Activated CD4-positive, alpha-beta T cell treated with anti-CD3 and anti-CD28 coated beads for 4 hours (primary cell): ENCODE measurements at places on chromosomes 5 and 9.
A peak's percentile ranks its signal among the peaks of the same experiment; 100 is the strongest.

DNA sequence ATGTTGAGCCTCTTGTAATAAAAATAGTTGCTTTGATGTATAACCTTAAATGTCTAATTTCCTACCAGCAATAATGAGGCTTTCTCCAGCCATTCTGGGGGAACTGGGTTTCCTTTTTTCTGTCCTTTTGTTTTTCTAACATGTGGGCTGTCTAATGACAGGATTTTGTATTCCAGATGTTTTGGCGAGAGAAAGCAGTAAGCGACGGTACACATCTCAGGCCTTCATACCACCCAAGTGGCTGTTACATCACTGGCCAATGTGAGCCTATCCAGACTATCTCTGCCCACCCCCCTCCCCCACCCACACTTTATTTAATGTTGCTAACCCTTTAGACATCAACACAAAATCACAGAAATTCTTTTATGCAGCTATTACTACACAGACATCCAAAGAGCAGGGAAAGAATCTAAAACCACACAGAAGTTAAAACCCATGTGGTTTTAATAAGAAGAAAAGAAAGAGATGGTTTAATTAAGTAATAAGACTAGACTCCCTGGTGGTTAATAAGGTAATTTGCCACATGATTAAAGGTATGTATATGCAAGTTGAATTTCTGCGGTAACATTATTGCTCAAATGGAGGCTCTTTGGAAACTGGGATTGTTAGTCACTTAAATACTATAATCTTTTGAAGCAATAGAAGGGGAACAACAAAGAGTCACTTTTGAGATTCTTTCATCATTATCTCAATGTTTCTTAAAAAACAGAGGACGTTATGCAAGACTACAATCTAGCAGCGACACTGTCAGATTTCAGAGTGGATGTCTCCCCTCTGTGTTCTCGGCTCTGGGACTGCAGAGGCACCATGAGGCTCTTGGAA lies 365.1 kb downstream of the ENC1 start:
- no peak for DNase-seq

- no peak for DNase-seq
Measured at GRCh38 chr5:110909950-110910349, 161.6 kb upstream of the TSLP start.

GRCh38 chr5:11432116-11432515 lies 472.1 kb downstream of the CTNND2 start:
- no peak for DNase-seq

GRCh38 chr9:10265153-10265631 lies 347.6 kb downstream of the PTPRD start:
- DNase-seq = no peak

DNA sequence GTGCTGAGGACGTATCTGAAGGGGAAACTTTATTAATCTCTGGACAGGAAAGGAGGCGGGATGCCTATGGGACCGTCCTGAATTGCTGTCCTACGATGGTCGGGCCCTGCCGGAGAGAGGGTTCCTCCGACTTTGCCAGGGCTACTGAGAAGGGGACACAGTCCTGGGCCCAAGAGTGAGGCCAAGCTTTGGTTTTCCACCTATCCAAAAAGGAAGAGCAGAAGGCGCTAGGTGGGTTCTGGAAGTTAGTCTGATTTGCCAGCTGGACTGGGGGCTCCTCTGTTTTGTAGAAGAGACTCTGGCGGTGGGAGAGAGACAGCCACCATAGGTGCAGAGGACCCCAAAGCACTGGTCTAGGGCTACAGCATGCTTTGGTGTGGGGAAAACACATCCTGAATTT lies 243.8 kb upstream of the IRX4 start:
- no peak for DNase-seq

DNA sequence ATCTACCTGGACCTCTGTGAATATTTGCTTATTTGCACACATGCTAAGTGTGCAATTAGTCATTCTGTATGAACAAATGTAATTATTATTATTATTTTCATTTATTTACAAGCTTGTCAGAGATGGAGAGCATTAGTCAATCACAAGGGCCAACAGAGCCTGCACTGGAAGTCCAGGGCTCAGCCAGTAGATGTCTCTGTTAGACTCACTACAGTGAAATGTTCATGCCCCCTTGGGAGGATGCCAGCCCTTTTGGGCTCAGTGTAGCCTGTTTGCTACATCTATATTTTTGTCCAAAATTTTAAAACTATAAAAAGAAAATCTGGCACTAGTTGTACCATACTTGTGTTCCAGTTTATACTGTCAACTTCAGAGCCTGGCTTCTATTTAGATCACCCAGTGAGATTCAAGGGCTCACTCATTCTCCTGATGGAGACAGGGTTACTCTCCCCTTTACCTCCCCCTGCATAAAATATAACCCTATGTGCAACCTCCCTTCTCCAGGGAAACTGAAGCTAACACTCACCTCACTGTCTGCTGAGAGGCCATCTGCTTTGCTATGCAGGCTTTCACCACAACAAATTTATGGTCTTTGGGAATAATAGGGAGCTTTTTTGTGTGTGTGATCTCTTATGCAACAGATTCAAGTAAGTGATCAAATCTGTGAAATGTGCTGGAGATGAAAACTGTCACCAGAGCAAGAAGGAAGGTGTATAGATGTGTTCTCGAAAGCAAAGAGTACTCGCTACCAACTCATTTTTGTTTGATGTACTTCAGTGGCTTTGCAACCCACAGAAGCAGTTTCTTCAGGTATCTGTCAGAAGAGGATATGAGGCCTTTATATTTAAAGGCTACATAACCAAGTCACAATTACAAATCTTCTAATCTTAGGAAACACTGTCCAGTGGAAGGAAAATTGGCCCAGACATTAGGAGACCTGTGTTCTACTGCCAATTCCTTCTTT lies 99.9 kb upstream of the TLE4 start:
- peak; percentile 14 for DNase-seq

- no peak for DNase-seq
Measured at GRCh38 chr5:107615299-107615817, 55.4 kb downstream of the EFNA5 start.

GRCh38 chr9:3508521-3509291 lies 17.1 kb downstream of the RFX3 start:
- DNase-seq = no peak

GRCh38 chr9:106637486-106637885 lies 225.5 kb upstream of the ZNF462 start:
- DNase-seq = no peak

DNA sequence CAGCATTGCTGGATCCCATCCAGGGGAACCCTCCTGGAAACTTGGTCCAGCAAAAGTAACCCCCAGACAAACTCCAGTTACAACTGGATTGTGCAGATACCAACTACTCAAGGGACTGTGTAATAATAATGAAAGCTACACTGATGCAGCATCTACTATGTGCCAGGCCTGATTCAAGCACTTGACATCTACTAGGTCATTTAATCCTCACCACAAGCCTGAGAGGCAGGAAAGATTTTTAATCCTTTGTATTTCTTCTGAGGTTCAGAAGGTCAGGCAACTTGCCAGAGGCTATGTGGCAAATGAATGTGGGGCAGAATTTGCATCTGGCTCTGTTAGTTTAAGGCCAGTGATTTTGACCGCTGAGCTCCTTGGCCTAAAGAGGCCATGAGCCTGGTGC lies 29.5 kb upstream of the FOXI1 start:
- no peak for DNase-seq

DNA sequence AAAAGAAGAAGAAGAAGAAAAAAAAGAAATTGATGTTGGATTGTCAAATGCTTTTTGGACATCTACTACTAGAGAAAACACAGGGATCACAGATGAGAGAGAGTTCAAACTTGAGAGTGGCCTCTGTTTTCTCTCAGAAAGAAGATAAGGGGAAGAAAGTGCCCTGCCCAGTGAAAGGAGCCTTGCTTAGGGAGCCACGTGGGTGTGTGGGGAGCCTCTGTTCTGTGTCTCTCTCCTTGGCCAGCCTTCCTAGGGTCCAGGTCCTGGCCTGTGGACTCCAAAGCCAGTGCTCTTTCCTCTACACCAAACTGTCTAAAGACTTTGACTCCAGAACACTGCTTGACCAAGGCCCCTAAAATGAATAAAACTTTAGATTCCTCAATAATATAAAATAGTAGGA lies 22.0 kb upstream of the COL15A1 start:
- no peak for DNase-seq

DNA sequence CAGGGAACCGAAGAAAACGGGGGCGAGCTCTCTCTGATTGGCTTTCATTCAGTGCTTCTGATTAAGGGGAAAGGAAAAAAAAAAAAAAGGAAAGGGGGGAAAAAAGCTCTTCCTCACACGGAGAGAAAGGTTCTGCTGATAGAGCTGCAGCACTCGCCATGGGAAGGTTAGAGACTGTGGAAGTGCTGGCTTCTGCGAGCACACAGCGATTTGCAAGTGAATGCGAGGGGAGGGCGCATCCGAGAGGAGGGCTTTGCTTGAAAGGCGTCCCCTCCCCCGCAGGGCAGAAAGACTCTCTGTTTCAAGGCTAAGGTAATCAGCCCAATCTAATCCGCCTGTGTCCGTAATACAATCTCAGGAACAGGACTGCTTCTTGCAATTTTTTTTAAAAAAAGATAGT lies at the start of gene CDH10:
Gene CDH10 (minus strand): TSS at position 218 of the 400 bp plus-strand sequence. CDS start 51,488 bp downstream, outside the sequence.
- DNase-seq = no peak

DNA sequence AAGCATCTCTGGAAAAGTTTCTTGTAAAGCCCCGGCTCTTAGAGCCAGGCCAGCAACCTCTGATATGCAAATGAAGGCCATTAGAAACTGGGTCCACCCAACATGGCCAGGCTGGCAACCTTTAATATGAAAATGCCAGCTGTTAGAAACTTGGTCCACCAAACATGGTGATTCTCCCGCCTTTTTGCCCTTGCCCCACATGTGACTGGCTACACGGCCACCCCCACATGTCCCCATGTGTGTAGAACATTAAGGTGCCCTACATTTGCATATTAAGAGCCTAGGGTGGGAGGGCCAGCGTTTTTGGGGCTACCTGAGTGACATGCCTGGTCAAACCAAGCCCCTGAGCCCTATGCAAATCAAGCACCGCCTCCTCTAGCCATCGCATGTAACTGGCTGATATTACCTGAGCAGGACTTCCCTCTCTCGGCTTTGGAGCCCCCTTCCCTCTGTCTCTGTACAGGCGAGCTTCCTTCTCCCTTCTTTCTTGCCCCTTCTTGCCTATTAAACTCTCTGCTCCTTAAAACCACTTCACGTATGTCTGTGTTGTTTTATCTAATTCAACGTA lies 39.0 kb downstream of the S100Z start:
- DNase-seq = no peak

GRCh38 chr9:127714951-127715469 lies 453 bp downstream of the PTRH1 start:
- DNase-seq = no peak

DNA sequence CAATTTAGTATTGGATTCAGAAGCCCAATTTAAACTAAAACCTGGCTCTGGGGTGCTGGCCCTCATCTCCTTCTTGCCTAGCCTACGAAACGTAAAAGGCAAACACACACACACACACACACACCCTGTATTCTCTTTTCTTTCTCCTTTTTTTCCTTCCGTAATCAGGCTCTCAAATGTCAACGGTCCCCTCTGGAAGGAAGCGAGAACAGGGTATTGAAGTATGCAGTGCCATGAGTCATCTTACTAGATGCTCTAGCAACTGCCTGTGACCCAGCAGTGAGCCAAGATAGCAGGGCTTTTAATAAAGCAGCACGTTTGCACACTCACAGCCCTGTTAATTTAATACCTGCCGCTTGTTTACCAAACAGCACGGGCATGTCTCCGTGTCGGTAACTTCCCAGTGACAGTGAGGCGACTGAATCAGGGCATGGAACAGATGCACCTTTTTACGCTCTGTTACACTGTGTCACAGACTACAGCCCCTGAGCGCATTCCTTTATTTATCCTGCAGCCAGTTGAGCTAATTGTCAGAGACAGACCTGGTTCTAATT lies 243.8 kb downstream of the BNC2 start:
- DNase-seq = no peak

DNA sequence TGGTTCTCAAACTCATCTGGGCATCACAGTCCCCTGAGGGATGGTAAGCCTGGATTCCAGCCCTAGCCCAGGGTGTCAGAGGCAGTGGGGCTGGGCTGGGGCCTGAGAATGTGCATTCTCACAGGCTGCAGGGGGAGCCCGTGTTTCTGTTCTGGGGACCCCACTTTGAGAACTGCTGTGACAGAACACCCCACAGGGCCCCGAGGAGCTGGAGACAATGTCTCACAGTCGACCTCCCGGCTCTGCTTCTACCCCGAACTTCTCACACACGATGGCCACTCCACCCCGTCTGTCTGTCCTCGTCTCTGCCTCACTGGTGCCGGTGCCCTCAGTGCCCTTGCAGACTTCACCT lies 130.0 kb downstream of the CACNA1B start:
- DNase-seq = no peak

GRCh38 chr5:92468295-92468694 lies 1085.2 kb upstream of the ARRDC3 start:
- no peak for DNase-seq

- no peak for DNase-seq
Measured at GRCh38 chr5:149210968-149211490, 60.6 kb upstream of the AFAP1L1 start.

DNA sequence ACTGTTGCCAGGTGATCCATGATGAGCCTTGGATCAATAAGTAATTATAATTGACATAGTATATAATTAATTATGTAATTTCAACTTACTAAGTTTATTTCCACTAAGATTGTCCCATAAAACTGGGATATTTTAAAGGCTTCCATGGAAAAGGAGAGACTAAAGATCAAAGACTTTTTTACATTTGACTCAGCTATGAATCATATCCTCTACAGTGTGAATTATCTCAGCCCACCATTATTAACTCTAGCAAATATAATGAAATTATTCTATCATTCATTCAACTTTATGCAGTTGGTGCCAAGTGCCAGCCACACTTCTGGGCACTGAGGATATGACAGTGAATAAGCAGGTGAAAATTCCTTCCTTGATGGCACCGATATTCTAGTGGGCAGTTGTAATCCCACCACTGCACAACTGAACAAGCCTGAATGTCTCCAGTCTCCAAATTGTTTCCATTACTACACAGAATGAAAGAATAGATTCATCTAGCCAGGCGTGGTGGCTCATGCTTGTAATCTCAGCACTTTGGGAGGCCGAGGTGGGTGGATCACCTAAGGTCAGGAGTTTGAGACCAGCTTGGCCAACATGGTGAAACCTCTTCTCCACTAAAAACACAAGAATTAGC lies 21.9 kb upstream of the TXN start:
- DNase-seq = no peak

DNA sequence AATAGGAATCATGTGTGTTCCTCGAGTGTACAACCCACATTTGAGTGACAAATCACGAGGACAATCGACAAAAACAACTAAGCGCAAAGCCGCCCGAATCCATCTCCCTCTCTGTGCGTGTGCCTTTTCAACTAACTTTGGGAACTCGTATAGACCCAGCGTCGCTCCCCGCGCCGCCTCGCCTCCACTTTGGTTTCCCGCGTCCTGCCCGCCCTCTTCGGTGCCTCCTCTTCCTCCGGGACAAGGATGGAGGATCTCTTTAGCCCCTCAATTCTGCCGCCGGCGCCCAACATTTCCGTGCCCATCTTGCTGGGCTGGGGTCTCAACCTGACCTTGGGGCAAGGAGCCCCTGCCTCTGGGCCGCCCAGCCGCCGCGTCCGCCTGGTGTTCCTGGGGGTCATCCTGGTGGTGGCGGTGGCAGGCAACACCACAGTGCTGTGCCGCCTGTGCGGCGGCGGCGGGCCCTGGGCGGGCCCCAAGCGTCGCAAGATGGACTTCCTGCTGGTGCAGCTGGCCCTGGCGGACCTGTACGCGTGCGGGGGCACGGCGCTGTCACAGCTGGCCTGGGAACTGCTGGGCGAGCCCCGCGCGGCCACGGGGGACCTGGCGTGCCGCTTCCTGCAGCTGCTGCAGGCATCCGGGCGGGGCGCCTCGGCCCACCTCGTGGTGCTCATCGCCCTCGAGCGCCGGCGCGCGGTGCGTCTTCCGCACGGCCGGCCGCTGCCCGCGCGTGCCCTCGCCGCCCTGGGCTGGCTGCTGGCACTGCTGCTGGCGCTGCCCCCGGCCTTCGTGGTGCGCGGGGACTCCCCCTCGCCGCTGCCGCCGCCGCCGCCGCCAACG lies at the start of gene GPR150:
Gene GPR150 (plus strand): TSS at position 58 of the 840 bp plus-strand sequence. CDS start 189 bp downstream, at position 247.
- DNase-seq = peak; percentile 49
